Stimulated activated CD4-positive, alpha-beta T cell treated with anti-CD3 and anti-CD28 coated beads, Interleukin-1b, Interleukin-23, amount 100 ng/mL, for 48 hours (primary cell): ENCODE measurements at places on chromosomes 7 and 10.
A peak's percentile ranks its signal among the peaks of the same experiment; 100 is the strongest.

DNA sequence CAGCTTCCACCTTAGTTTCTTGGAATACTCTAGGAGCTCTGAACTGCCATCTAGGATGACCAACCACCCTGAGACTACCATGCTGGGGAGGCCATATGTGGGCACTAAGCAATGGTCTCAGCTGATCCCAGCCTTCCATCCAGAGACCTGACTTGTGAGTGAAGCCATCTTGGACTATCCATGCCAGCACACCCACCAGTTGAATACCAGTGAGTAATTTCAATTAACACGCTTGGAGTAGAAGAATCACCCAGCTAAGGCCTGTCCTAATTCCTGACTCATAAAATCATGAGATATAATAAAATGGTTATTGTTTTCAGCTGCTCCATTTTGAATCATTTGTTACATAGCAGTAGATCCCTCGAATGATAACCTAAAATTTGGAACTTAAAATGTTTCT, 5.2 kb upstream of the KIF5B start:
- DNase-seq = no peak

GRCh38 chr7:82521906-82522445, 78.4 kb upstream of the CACNA2D1 start:
- DNase-seq = no peak

GRCh38 chr10:75860009-75860408, 428.6 kb downstream of the LRMDA start:
- DNase-seq = no peak

GRCh38 chr10:35752469-35753461, 110.7 kb upstream of the FZD8 start:
- DNase-seq = no peak

DNA sequence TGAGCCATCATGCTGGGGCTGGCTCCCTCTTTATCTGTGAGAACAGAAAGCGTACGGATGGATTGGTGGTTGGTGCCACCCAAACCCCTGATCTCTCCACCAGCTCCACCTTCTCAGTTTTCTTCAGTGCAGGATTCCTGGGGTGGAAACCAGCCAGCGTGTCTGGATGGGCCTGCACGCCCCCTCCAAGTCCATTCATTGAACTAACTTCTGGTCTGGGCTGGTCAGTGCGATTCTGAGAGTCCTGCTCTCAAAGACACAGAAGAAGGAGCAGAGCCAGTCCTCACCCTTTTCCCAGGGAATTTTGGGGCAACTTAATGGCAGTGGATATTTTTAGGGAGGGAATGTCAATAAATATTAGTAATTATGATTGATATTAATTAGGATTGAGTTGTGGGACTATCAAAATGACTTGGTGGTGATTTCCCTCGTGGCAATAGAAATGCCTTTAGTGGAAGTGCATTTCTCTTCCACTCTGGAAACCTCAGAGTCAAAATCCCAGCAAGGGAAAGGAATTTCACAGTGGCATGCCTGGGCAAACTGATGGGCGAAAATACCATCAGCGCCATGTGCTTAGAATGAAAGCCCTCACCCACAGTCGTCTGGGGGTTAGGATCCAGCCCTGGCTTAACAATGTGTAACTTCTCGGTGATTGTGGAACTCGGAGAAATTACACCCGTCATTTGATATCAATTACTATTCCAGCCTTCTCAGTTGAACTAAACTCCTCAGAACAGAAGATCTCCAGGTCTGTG, 69.3 kb upstream of the EEPD1 start:
- DNase-seq = no peak

GRCh38 chr7:69967689-69968450, 369.6 kb downstream of the AUTS2 start:
- DNase-seq = no peak

DNA sequence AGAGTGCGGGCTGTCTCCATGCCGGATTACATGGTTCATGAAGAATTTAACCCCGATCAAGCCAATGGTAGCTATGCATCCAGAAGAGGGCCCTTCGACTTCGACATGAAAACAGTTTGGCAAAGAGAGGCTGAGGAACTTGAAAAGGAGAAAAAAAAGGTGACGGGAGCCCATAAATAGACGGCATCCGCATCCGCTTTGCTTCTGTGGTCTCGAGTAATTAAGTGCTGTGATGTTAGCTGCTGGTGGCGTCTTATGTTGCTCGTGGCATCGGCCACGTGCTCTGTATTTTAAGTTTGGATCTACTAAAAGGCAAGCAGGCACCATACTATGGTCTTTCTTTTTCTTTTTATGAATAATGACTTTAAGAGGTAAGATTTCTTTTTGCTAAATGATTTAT, 11.1 kb downstream of the C7orf57 start:
- DNase-seq = no peak

DNA sequence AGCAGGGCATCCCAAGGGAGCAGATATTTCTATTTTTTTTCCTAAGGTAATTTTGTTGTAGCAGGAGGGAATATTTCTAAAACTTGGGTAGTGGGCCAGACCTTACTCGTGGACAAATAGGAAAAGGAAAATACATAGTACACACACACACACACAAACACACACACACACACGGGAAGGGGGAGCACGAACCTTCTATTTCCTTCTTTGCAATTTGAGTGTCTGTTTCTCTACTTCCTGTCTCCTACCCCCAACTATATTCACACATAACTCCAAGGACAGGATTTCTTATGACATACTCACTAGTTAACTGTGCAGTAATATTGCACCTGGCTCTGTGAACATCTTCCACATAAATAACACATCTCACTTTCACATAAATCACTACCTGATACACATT, 4.4 kb downstream of the LDB1 start:
- DNase-seq = no peak

GRCh38 chr7:140223515-140224221, 46.9 kb upstream of the KDM7A start:
- peak; percentile 21 for DNase-seq

DNA sequence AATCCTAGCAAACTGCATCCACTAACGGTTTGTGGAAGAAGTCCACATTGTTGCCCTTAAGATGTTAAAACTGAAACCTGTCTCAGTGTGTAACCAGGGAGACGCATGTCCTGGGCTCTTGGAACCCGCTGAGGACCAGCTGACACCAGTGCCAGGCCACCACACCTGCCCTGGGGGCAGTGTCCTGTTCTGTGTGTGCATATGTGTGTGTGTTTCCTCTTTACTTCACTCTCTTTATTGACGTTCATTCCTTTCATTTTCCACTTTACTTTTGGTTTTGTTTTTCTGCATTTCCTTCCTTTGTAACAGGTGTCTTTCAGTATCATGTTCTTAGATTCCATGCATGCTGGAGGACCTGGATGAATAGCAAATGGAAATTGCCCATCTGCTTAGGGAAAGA, 83.8 kb downstream of the TEX36 start:
- DNase-seq = no peak

DNA sequence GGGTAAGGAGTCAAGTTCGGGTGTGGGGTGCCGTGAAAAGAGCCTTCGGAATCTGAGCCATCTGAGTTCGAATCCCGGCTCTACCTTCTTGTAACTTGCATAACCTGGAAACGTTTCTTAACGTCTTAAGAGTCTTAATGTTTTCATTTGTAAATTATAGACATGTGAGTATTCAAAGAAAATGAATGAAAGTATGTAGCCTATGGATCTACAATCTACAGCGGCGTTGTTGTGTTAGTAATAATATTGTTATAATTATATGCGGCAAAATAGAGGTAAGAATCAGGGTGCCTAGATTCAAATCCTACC, 559 bp downstream of the VTI1A start:
- DNase-seq = no peak

DNA sequence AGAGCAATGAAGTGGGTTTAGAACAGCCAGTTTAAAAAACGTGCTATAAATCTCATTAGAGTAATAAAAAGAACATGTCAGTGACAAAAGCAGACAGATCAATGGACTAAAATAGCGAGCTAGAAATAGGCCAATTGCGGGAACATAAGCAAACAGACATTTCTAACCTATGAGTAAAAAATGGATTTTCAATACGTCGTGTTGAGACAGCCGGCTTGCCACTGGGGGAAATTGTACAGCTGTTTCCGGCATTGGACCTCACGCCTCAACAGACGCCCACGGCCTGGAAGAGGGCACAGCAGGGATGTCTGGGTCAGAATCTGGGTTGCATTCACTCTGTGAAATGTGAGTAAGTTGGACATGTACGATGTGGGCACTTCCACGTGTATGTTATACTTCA, 92.9 kb downstream of the SVOPL start:
- DNase-seq = peak; percentile 34

DNA sequence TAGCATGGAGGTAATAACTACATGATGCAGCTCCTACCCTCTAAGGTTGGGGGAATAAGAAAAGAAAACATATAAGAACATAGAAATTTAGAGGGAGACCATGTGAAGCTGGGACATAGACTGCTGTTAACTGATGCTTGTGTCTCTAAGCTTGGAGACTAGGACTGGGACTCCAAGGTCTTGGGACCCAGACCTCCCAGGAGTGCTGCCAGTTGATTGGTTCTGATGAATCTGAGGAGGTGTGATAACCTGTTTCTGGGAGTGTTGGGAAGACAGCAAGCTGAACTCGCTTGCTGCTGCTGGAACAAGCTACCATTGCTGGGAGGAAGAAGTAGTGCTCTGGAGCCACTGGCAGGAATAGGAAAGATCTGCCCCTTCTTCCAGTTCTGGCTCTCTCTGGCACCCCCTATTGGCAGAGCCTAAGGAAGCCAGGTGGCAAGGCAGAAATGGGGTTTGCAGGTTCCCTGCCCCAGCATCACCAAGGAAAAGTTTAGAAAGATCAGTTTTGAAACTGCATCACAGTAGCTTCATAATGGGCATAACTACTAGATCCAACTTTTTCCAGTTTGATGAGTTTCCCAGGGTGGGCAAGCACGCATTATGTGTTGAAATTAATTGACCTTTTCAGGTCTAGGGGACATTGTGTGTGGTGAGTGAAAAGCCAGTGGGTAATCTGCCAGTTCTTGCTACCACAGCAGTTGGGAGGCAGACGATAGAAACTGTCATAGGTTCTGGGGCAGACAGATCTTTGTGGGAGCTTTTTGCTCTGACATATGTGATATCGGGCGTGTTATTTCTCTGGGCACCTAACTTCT, 140.7 kb downstream of the SND1 start:
- DNase-seq = peak; percentile 12

DNA sequence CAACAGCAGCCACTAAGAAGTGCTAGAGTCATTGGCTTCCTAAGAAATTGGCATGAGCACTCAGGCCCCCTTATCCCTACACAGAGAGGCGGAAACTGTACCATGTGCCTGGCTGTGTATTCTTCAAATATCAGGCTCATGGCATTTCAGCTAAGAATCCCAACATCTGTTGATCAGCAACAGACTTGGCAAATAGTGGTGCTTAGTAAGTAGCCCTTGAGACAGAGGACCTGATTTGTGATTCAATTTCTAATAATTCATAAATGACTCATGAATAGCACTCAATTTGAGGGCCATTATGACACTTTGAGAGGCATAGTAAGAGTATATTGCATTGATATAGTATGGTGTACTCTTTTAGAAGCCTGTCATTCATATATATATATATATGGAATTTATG, 309.1 kb downstream of the LRMDA start:
- no peak for DNase-seq

GRCh38 chr10:66483966-66484365, 441.9 kb upstream of the LRRTM3 start:
- no peak for DNase-seq

GRCh38 chr10:110285501-110285900, 19.2 kb downstream of the SMNDC1 start:
- DNase-seq = no peak

GRCh38 chr7:66631471-66631870, 2.8 kb downstream of the KCTD7 start:
- DNase-seq = no peak

DNA sequence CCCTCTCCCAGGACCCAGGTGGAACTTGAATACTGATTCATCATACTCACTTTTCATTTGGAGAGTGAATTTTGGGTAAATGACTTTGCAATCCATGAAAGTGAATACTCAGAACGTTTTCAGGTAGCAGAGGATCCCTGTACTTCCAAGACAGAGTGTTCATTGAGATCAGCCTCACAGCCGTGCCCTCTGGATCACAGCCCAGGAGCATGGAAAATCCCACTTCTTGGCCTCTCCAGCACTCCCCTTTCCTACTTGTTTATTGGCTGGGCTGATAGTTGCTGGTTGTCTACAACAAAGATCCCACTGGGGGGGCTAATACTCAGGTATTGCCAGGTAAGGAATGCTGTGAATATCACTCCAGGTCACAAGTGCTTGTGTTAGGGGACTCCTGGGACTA, 5.9 kb downstream of the GCK start:
- no peak for DNase-seq

DNA sequence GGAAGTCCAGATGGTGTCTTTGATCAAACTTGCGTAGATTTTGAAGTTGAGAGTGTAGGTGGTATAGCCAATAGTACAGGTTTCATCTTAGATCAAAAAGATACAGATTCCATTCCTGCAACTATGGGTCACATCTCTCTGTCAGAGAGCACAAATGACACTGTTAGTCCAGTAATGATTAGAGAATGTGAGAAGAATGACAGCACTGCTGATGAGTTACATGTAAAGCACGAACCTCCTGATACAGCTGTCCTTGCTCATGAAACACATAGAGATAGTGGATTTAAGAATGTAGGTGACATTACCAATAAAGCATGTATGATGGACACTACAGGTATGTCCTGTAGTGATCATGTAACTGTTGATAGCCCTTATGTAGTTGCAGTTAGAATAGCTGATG, 59.1 kb downstream of the LOXL4 start:
- no peak for DNase-seq

- no peak for DNase-seq
Measured at GRCh38 chr7:128135159-128135514, 103.9 kb upstream of the LRRC4 start.

GRCh38 chr10:3911241-3911640, 126.2 kb upstream of the KLF6 start:
- DNase-seq = no peak

- no peak for DNase-seq
Measured at GRCh38 chr10:131964298-131964697, 17.4 kb downstream of the BNIP3 start.

- DNase-seq = no peak
Measured at GRCh38 chr10:83764666-83765065, 374.6 kb upstream of the GHITM start.

GRCh38 chr10:127145173-127145572, 51.2 kb downstream of the INSYN2A start:
- DNase-seq = no peak
